ENCODE measurements at places on chromosomes 11 and 22. TPM values are rescaled to one million over a fixed set of nuclear protein-coding genes. Genes with fewer than 3 reads are reported as not detected.

- no peak for DNase-seq
These were observed 739 bp downstream of the ZMAT5 start for GRCh38 chr22:29765905-29766631.

DNA sequence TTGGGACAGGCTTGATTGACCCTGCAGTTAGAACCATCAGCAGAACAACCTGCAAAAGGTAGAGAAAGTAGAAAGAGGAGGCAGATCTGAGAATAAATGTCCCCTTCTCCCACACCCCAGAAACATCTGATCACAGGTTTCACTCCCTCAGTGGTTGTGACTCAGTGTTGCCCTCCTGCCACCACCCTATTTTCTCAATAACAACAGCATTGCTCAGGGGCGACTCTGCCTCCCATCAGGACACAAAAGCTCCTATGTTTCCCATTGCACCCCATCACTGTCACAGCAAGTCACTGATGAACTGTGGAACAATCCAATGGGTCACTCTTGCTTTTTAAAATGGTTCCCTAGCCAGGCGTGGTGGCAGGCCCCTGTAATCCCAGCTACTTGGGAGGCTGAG, 110.2 kb downstream of the RASSF10 start:
- no peak for DNase-seq

The IGSF22 gene
- total RNA-seq: 0.41 TPM

- DNase-seq: peak; percentile 34
These were observed 24.5 kb downstream of the RPUSD4 start for GRCh38 chr11:126186708-126187529.

- no peak for DNase-seq
These were observed 717.8 kb downstream of the JRKL start for GRCh38 chr11:97107604-97108003.

The OR8G5 gene
- total RNA-seq: not detected

The RASD2 gene
- total RNA-seq: 0.19 TPM

DNA sequence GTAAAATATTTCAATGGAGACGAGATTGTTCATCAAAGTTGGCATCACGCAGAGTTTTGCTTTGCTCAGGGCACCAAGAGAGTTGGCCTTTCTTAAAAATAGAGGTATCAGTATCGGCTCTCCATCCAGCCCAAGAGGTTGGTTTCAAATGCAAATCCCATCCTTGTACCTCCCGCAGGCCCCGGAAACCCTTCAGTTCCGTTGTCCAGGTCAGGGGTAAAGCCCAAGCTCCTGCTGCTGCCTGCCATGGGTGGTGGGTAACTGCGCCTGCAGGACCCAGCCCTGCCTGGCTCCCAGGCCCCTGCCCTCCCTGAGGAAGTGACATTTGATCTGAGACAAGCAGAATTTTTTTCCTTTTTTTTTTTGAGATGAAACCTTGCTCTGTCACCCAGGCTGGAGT, 49.3 kb upstream of the RTL6 start:
- no peak for DNase-seq

GRCh38 chr11:9568161-9568853, 5.2 kb upstream of the WEE1 start:
- no peak for DNase-seq

DNA sequence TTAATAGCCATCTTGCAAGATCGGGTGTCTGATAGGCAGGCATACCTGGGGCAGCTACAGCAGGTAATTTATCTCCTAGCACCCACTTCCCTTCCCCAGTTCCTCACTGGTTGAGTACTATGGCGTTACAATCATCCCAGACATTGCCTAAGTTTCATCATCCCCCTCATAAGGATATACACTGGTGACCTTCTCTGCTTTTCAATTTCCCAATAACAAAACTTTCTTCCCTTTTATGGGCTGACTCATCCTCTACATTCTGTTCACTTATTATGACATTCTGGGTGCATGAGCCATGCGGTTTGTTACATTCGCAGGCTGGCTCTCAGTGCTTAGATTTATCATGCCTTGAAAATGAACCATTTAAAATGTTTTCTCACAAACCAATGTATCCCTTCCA, 5.0 kb upstream of the MRPL11 start:
- no peak for DNase-seq

The OR52N5 gene
- not detected for total RNA-seq

DNA sequence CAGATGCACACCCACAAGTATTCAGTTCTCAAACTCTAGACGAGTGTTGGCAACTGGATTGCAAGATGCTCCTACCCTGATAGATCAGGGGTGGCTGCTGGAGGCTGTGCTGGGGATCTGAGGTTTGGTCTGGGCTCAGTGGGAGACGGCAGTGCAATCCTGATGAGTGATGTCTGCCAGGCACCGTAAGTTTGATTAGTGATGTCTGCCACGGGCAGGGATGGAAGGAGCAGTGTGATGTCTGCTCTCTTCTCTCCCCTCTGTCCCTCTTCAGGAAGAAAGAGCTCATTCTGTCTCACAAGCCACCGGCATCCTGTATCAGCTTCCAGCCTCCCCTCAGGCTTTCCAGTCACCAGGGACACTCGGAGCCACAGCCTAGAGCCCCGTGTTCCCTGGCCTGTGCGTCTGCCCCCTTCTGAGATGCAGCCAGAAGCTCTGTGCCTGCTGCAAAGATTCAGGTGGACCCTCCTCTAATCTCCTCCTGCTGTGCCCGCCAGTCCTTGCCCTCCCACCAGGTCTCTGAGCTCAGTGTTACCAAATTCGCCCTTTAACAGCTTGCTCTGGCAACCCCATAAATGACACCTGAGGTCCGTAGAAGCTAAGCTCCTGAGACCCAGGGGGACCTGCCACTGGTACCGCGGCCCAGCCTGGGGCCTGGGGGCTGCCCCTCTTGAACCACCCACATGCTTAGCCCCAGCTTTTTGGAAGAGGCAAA, 19.9 kb downstream of the TP53I11 start:
- DNase-seq: no peak

- DNase-seq: no peak
These were observed 860.1 kb downstream of the TBC1D22A start for GRCh38 chr22:47622541-47622940.

The TRIM21 gene
- total RNA-seq: 9.9 TPM

The ARHGAP42 gene
- total RNA-seq: 31.0 TPM

GRCh38 chr11:112085822-112086421, 634 bp downstream of the TIMM8B start:
- DNase-seq: no peak

- no peak for DNase-seq
These were observed 69.1 kb upstream of the PARVG start for GRCh38 chr22:44111562-44112155.

The OR2D3 gene
- total RNA-seq: not detected

- no peak for DNase-seq
These were observed 35.4 kb upstream of the LINC01488 start for GRCh38 chr11:69446108-69446507.

The IGLL1 gene
- not detected for total RNA-seq

DNA sequence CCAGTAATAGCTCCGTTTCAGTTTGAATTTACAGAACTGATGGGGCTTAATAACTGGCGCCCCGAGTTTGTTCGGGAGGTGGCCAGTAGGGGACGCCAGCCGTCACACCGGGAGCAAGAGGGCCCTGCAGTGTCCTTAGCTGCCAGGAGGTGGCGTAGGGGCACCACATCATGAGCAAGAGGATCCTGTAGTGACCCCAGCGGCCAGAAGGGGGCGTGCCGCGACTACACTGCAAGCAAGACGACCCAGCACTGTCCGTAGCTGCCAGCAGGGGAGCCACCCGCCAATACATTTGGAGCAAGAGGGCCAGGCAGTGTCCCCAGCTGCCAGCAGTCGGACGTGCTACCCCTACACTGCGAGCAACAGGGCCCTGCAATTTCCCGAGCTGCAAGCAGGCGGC, 663.7 kb upstream of the B3GAT1 start:
- peak; percentile 52 for DNase-seq

DNA sequence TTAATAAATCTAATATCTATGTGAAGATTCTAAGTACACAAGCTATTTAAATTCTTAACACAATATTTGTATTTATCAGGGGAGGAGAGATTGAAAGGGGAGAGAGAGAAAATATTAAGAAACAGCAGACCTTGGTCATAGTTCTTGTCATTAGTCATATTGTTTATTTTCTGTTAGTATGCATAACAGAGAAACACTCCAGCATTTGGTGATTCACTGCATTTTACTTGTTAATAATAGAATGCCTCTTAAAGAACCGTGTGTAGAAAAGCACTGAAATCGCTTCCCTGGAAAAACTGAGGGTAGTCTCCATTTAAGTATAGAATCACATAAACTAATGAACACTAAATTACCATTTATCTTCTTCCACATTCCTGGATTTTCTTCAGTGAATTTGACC, 122.7 kb upstream of the TRPC6 start:
- no peak for DNase-seq

DNA sequence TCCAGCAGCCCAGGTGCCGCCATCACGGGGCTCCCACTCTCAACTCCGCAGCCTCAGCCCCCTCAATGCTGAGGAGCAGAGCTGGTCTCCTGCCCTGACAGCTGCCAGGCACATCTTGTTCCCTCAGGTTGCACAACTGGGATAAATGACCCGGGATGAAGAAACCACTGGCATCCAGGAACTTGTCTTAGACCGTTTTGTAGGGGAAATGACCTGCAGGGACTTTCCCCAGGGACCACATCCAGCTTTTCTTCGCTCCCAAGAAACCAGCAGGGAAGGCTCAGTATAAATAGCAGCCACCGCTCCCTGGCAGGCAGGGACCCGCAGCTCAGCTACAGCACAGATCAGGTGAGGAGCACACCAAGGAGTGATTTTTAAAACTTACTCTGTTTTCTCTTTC, at the start of gene SAA1:
SAA1 (plus strand) TSS at position 316 of the 400 bp plus-strand sequence. CDS start 624 bp downstream, outside the sequence.
- no peak for DNase-seq

The ESAM gene
- total RNA-seq: 0.26 TPM

DNA sequence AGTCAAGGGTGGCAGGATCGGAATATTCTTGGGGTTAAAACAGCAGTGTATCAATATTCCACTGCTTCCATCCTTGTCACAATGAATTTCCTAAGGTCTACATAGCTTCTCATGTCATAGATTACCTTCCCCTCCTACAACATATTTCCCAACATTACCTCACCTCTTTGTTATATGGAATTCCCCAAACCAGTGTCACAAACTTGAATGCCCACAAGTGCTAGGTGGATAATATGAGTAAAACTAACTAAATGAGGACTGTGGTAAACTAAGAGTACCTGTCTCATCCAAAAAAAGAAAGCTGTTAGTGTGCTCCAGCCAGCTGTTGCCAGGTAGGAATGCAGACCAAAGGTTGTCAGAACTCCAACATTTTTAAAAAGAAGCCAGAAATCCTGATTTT, 17.0 kb upstream of the NUCB2 start:
- DNase-seq: no peak

- no peak for DNase-seq
These were observed 8.0 kb downstream of the PPARA start for GRCh38 chr22:46158283-46158682.

DNA sequence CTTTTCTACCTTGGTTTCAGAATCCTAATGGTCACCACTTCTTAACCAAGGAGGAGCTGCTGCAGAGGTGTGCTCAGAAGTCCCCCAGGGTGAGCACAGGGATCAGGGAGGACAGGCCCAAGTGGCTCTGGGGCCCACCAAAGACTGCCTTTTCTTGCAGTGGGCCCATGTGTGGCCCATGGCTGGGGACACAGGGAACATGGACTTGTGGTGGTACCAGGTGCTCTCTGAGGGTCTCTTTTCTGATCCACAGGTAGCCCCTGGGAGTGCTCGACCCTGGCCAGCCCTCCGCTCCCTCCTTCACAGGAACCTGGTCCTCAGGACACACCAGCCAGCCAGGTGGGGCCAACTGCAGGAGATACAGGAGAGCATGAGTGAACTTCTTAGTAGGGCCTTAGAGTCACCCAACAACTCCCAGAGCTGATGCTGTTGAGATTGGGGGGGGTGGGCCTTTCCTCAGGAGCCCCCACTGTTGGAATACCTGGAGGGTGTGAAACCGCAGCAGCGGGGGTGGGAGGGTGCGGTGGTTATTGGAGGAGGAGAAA, 2.0 kb downstream of the MUS81 start:
- DNase-seq: peak; percentile 1

GRCh38 chr22:48474881-48475280, 1352.8 kb downstream of the BRD1 start:
- no peak for DNase-seq

DNA sequence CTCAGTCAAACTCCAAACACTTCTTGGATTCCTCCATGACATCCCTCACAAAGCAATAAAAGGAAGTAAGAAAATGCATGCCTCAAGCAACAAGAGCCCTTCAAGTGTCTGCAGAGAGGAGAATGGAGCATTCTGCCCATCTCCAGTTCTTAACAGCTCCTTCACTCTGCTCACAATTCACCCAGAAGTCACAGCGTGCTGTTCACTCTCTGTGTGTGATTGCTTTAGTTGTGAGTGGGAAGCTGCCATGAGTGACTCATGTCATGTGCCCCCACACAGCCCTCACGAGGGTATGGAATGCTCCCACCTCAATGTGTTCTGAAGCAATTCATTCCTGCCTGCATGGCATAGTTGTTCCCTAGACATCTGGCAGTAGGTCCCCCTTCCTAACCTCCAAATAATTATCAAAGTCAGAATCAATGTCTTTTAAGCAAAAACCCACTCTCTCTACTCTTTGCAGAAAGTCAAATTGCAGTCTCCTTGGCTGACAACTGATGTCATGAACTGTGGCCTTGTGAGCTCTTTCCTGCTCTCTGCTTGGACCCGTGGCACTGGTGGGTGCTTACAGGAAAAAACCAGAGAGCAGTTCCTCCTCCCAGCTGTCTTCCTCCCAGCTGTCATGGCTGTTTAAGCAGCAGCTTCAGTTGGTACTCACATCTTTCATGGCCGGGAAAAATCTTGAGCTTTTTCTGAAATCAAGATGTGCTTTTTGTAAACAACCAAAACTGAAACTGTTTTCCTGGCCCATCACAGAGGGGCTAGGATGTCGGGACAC, 112.1 kb upstream of the SPON1 start:
- no peak for DNase-seq

- DNase-seq: no peak
These were observed 9.9 kb downstream of the RDX start for GRCh38 chr11:110286298-110287040.

DNA sequence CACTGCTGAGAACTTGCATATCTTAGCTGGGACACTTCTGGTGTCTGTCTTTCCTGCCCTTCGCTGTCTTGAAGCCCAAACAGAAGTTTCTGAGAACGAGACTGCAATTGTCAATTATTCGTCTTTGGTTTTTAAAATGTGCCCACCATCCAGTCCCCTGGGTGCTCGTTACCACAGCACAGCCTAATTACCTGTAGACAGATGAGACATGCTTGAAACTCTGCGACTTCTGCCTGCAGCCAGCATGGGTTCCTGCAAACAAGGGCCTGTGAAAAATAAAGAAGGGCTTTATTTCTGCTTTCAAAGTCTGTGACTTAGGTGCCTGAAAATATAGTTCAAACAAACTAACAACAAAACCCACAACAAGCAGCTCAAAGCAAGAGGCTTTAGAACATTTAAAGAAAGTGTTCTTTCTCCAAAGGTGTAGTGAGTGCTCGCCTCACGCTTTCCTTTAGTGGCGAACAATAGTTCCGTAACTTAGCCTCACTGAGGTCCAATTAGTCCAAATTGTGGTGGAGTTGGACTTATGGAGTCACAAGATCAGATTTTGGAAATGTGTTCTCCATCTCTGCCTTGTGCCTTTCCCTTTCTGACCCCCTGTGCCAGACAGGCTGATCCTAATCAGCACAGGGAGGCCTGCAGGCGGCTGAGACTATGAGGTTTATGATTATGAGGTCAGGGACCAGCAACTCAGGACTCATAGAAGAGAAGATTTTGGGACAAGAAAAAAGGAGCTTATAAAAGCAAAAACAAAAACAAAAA, 20.4 kb upstream of the GRAMD1B start:
- DNase-seq: no peak

- no peak for DNase-seq
These were observed 170.4 kb upstream of the CCDC90B start for GRCh38 chr11:83456566-83456965.

Data from neural progenitor cell (in vitro differentiated cells).